Activated CD4-positive, alpha-beta T cell treated with anti-CD3 and anti-CD28 coated beads, Interleukin-2, amount 50 U/mL, for 1 hour (primary cell): ENCODE measurements at places on chromosomes 16 and 17.

DNA sequence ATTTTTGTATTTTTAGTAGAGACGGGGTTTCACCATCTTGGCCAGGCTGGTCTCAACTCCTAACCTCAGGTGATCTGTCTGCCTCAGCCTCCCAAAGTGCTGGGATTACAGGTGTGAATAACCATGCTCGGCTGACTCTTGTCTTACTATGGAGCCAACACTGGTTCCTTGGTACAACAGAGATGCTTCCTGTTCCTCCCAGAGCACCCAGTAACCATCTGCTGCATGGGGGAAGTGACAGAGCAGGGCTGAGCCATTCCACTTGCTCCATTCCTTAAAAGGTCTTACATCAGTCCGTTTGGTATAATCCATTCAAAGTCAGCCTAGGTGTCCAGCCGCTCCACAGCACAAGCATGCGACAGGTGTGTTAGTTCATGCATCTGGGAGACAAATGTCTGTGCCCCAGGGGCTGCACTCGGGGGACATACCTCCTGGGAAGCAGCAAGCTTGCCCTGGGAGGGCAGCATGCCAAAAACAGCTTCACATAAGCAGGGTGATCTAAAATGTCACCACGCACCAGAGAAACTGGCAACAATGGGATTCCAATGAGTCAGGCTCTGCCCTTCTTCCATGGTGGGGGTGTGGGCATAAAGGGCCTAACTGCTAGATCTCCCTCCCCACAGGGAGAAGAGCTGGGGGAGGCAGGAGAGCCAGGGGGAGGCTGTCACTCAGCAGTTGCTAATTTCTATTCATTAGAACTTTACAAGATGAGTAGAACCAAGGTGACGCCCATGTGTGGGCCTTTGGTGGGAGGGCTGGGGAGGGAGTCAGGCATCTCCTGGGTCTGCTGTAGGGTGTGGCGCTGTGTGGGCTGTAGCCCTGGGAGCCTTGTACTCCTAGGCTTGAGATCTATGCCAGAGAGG lies 35.5 kb downstream of the PIPOX start:
- DNase-seq: no peak

DNA sequence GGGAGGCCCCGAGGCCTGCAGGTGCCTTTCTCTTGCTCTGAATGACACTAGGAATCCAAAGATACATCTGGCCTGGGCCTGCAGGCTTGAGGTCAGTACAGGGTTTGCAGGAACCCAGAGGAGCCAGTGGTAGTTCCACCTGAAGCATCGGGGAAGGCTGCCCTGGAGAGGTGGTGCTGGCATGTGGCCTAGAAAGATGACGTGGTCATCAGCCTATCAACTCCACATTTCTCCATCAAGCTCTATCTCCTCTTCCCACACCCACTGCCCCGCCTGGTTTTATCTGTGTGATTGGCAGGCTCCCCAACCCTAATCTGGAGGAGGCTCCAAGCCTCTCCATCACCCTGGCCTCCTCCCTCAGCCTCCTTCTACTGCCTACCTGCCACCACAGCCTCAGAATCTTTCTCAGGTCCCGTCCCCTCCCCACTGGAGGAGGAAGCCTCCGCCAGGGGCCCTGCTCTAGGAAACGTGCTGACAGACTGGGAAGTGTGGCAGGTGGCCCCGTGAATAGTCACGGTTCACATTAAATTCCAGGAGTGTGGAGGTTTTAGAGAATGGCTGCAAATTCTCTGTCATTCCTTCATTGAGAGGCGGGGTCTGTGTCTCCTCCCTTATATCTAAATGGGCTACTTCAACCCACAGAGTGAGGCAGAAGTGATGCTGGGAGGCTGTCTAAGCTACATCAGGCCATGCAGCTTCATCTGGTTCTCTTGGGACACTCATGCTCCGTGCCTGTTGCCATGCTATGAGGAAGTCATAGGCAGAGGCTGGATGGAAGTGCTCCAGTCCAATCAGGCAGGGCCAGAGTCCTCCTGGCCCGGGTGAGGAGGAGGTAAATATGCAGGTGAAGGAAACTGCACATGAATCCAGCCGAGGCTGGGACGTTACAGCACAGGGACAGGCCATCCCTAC lies 11.4 kb upstream of the MAP2K3 start:
- no peak for DNase-seq

DNA sequence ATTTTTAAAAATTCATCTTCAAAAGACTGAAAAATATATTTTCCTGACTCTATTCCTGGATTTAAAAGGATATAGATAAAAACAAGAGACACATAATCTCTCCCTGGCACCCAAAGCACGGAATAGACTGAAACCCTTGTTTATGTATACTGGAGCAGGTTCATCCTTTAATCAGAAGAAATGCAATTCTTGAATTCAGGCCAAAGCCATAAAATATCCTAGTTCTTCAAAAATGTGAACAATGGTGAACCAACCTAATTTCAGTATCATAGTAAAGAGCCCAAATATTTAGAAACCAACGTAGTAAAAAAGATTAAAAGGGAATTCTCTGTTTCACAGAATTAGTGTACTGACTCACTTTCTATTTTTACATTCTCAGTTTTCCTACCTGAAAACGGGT lies 188.5 kb upstream of the C17orf78 start:
- DNase-seq: no peak

GRCh38 chr17:32349503-32349853 lies 479 bp upstream of the ZNF207 start:
- DNase-seq: no peak

- DNase-seq: no peak
These were observed 18.1 kb upstream of the DHX40 start for GRCh38 chr17:59547131-59547915.

DNA sequence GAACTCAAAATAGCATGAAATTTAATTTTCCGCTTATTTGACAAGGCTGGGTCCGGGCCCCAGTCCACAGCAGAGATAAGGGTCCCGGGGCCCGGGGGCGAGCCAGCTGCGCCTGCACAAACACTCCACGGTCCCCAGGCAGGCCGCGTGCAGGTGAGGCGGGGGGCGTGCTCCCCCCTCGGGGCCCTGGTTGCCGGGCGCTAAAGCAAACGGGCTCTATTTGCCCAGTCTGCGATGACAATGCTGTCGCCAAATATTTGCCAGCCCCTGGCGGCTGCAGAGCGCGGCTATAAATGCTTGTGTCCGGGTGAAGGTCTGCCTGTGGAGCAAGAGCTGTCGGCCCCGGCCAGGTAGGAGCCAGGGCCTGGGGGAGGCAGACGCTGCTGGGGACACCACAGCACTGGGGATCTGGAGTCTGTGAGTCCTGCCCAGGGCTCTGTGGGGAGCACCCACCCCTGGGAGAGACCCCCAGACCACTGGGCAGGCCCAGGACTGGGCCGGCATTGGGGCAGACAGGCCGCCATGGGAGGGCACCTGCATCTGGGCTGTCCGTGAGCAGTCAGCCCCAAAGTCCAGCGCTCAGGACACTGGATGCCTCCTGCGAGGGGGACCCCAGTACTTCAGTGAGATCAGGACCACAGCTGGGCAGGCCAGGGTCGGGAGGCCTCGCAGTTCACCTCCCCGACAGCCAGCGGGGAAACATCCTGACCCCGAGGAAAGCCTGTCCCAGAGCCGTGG lies at the start of gene PERCC1:
PERCC1 (plus strand) TSS at position 320 of the 738 bp plus-strand sequence. CDS start 1,516 bp downstream, outside the sequence.
- no peak for DNase-seq

DNA sequence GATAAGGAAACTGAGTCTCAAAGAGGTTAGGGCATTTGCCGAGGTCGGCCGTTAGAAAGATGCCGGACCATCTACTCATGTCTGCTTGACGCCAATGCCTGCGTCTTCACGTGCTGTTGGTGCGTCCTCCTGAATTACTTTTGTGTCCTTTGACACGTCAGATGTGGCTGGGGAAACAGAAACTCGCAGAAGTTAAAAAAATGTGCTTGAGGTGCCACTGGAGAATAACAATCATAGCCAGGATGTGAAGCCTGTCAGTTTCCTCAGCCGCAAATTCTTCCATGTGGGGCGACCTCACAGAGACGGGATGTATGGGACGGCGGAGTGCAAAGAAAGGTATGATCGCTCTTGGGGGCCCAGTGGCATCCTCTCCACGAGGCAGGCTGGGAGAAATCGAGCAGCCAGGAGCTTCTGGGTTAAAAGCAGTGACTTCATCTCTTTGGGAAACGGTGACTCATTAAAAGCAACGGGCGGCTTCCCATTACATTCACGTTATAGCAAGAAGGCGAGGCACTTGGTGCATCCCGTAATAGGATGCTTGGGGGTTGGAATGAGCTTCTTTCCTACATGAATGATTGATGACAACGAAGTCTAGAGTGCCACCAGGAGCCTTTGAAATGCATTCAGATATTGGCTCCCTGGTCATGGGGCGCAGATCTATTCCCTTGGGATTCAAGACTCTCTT lies 67.8 kb downstream of the BMERB1 start:
- no peak for DNase-seq

GRCh38 chr17:29138971-29139691 lies 41.1 kb downstream of the MYO18A start:
- DNase-seq: no peak
